ENCODE measurements at places on chromosomes 4 and X. TPM values are rescaled to one million over a fixed set of nuclear protein-coding genes. Genes with fewer than 3 reads are reported as not detected.

USP38 gene
- 8.7 TPM for polyA plus RNA-seq

MTNR1A gene
- 0.10 TPM for polyA plus RNA-seq

HELT gene
- polyA plus RNA-seq = not detected

CWH43 gene
- not detected for polyA plus RNA-seq

TMEM156 gene
- polyA plus RNA-seq = not detected

PAGE4 gene
- polyA plus RNA-seq = not detected

POU4F2 gene
- polyA plus RNA-seq = not detected

RBMXL3 gene
- polyA plus RNA-seq = not detected

F8A3 gene
- polyA plus RNA-seq = 0.27 TPM

VSIG1 gene
- not detected for polyA plus RNA-seq

C4orf50 gene
- polyA plus RNA-seq = not detected

SMIM43 gene
- polyA plus RNA-seq = not detected

GLOD5 gene
- not detected for polyA plus RNA-seq

DDIT4L gene
- 3.9 TPM for polyA plus RNA-seq

PABPC4L gene
- polyA plus RNA-seq = 2.3 TPM

SLIT2 gene
- polyA plus RNA-seq = 49.9 TPM

CACNA1F gene
- polyA plus RNA-seq = 0.02 TPM

RAP1GDS1 gene
- 63.6 TPM for polyA plus RNA-seq

OTUD5 gene
- polyA plus RNA-seq = 47.8 TPM

PRDM8 gene
- polyA plus RNA-seq = 11.3 TPM

EGFL6 gene
- not detected for polyA plus RNA-seq

HTR2C gene
- 0.76 TPM for polyA plus RNA-seq

POLN gene
- polyA plus RNA-seq = 9.0 TPM

FGFBP1 gene
- polyA plus RNA-seq = not detected

CSN1S1 gene
- not detected for polyA plus RNA-seq

SUPT20HL2 gene
- 0.09 TPM for polyA plus RNA-seq

MAGEA9 gene
- polyA plus RNA-seq = not detected

GCNA gene
- 0.38 TPM for polyA plus RNA-seq

IDUA gene
- polyA plus RNA-seq = 29.9 TPM

EPGN gene
- polyA plus RNA-seq = not detected

GYPB gene
- polyA plus RNA-seq = 0.43 TPM

HMGB2 gene
- 195 TPM for polyA plus RNA-seq

SLC26A1 gene
- 2.8 TPM for polyA plus RNA-seq

USP17L13 gene
- not detected for polyA plus RNA-seq

TECRL gene
- 570 TPM for polyA plus RNA-seq

H2BW2 gene
- polyA plus RNA-seq = not detected

SLC34A2 gene
- 1.8 TPM for polyA plus RNA-seq

INTU gene
- 10.8 TPM for polyA plus RNA-seq

CXorf38 gene
- polyA plus RNA-seq = 9.7 TPM

MYOZ2 gene
- polyA plus RNA-seq = 45.1 TPM

MAGEA3 gene
- not detected for polyA plus RNA-seq

STAG2 gene
- polyA plus RNA-seq = 25.3 TPM

FAM149A gene
- polyA plus RNA-seq = 14.1 TPM

CNOT6L gene
- polyA plus RNA-seq = 7.4 TPM

LIMCH1 gene
- polyA plus RNA-seq = 4.5 TPM

MOSPD2 gene
- 5.8 TPM for polyA plus RNA-seq

ZNF185 gene
- 10.8 TPM for polyA plus RNA-seq

PGM2 gene
- 20.6 TPM for polyA plus RNA-seq

CXXC4 gene
- polyA plus RNA-seq = 19.3 TPM
